NCI-H446 (cell line): ENCODE measurements at places on chromosomes 2 and 18.
A peak's percentile ranks its signal among the peaks of the same experiment; 100 is the strongest.

DNA sequence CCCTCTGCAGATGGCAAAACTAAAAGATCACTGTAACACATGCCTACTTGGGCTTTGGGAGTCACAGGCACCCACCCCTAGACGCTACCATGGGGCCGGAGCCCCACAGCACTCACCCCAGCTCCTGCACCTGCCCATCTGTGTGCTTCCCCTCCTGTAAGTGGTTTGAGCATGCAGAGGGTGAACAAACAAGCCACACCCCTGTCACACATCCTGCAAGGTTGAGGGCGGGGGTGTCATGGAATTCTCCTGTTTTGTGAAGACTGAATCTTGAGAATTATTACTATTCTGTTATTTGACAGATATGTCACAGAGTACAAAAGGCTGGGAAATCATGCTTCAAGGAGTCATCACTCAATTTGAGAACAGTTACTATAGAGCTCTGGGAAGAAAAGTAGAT lies 60.9 kb downstream of the RFTN2 start:
- DNase-seq = no peak

DNA sequence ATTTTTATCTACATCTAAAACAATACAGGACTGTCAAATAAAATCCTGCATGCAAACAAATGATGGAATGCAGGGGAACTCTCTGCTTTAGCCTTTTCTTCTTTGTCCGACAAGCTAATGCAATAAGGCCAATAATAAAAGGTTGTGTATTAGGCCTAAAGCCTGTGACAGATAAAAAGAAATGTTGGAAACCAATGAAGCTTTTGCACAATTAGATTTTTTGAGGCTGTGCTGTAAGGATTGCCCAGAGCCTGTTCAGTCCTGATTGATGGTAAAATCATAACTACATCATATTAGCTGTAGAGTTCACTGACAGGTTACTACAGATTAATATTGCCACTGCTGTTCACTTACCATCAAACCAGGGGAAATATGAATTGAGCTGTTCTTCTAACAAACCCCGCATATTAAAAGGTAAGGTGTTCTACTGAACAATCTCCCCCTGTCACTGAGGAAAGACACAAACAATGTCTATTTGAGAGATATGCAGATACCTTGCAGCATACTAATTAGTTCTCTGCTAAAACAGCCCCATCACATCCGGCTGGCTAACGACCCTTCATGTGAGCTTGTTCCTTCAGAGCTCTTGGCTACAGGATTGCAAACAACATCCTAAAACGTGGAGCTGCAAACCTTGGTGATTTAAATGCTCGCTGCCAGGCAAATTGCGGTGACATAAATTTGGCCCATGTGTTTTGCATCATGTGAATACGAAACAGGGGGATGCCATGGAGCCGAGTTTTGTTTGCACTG lies 305.4 kb downstream of the MTX2 start:
- DNase-seq = no peak

GRCh38 chr2:220835583-220835982 lies 736.5 kb downstream of the EPHA4 start:
- no peak for DNase-seq

- no peak for DNase-seq
These were observed 74.3 kb downstream of the BCL2L11 start for GRCh38 chr2:111194835-111195621.

DNA sequence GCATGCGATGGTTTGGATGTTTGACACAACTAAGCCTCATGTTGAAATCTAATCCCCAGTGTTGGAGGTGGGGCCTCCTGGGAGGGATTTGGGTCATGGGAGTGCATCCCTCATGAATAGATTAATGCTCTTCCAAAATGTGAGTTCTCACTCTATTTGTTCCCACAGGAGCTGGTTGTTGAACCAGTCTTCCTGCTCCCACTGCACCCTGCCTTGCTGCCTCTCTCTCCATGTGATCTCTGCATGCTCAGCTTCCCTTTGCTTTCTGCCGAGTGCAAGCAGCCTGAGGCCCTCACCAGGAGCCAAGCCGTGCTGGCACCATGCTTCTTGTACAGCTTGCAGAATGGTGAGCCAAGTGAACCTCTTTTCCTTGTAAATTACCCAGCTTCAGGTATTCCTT lies 206.8 kb downstream of the VAPA start:
- DNase-seq = no peak

GRCh38 chr2:150487537-150488429 lies at the start of gene RND3:
TSS of gene RND3 (minus strand) at chr2:150487667. CDS start at chr2:150487417, 250 bp downstream.
- peak; percentile 97 for DNase-seq

DNA sequence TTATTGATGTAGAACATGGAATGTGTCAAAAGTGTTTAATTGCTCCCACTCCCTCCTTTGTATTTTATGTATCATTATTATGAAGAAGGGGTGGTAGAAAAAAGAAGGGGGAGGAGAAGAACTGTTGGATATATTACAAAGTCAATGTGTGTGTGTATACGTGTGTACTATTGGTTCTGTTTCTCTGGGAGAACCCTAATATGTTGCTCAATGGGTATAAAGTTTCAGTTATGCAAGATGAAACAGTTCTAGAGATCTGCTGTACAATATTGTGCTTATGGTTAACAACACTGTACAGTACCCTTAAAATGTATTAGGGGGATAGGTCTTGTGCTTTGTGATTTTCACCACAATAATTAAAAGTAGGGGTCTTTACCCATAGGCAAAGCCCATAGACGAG lies 58.1 kb upstream of the ZC3H15 start:
- DNase-seq = no peak

- DNase-seq = peak; percentile 94
These were observed 64.3 kb downstream of the BABAM2 start for GRCh38 chr2:27954771-27955383.

DNA sequence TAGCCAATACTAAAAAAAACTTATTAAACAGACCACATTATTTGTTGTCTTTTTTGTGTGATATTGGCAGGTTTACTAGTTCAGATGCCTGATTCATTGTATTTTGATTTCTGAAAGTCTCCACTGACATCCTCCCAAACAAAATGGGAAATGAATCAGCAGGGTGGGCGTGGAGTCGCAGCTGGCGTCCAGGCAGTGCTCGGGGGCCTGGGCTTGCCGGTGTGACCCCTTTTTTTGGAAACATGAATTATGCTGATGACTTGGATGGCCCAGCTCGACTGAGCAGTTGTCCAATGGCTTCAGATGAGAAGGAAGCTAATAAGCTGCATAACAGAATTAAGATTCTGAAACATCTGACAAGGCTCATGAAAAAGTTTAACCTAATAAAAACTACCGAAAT lies 1.7 kb upstream of the KCNG2 start:
- DNase-seq = no peak

GRCh38 chr2:19894134-19894792 lies 7.5 kb downstream of the TTC32 start:
- DNase-seq = no peak

- DNase-seq = no peak
These were observed 11.8 kb downstream of the NCAPH start for GRCh38 chr2:96347395-96347794.

DNA sequence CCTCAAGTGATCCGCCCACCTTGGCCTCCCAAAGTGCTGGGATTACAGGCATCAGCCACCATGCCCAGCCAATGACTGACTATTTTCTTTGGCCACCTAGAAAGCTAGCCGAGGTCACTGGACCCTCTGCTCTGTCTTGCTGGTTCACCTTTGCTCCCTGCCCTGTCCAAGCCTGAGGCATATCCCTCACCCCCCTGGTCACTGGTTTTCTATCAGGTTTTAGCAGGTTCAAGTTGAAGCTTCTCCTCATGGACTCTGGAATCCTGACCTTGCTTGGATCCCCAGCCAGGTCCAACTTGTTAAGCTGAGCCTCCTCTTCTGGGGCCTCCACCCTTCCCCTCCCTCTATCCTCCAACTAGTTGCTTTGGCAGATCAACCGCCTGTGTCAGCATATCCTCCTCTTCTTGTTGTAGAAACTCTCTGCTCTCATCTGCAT lies 33.4 kb downstream of the PAX8 start:
- no peak for DNase-seq

- no peak for DNase-seq
These were observed 70.4 kb upstream of the HPCAL1 start for GRCh38 chr2:10232096-10232815.

DNA sequence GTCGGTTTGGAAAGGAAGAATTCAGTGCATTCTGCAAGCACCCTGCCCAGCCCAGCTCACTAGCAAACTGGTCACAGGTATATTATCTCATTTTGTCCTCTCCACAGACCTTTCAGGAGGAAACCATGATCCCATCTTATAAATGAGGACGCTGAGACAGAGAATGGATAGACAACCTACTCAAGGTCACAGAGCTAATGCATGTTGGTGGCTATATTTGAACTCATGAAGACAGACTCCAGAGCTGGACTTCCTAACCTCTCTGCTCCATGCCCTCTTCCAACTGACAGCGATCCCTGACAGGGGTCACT lies 29.5 kb downstream of the SERPINB5 start:
- DNase-seq = no peak

- no peak for DNase-seq
These were observed 132.5 kb upstream of the SLC8A1 start for GRCh38 chr2:40584432-40584831.

DNA sequence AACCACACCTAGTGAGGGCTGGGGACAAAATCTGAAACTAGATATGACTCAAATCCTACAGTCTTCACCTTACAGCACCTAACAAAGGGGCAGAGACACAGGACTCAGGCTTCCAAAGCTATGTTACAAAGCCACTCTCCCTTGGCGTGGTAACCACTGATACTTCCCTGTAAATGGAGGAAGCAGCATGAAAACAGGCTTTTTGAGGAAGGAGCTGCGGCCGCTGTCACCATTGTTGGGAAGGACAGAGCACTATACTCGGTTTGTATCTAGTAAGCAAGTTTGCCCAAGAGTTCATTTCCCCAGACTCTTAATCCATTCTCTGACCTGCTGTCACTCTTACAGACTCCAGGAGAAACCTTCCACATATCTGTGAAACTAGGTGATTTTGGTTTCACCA lies 60.3 kb downstream of the LONRF2 start:
- DNase-seq = no peak

GRCh38 chr2:1981850-1982249 lies 237.5 kb upstream of the PXDN start:
- DNase-seq = no peak

GRCh38 chr2:40352041-40352702 lies 99.7 kb downstream of the SLC8A1 start:
- no peak for DNase-seq

- no peak for DNase-seq
These were observed 117.7 kb upstream of the SETBP1 start for GRCh38 chr18:44562986-44563385.

DNA sequence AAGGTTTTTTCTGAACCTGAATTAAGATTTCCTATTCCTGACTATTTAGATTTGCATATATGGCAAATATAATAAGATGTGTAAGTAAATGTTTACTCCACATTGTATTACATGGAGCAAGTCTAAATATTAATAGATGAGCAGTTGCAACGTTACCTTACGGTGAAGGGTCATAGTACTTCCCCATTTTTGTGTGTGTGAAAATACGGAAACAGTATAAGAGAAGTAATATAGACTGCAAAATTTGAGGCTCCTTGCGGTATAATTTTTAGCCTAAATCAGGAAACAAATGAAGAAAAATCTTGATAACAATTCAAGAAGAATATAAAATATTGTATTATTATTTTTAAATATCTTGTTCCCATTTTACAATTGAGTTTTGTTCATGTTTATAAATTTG lies 434.2 kb downstream of the GRB14 start:
- DNase-seq = no peak

DNA sequence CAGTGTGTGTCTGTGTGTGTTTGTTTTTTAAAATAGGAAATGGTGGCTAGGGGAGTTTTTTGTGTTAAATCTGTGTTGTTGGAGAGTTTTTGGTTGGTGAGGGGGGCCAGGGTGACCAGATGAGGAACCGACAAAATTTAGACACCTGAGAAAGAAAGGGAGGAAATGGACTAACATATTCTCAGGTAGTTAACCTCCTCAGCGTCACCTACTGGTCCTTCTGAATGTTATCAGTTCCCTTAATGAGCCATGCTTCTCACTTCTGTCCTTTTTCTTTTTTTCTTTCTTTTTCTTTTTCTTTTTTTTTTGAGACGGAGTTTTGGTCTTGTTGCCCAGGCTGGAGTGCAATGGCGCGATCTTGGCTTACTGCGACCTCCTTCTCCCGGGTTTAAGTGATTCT lies 107.0 kb downstream of the FMNL2 start:
- DNase-seq = no peak

- no peak for DNase-seq
These were observed 63.2 kb downstream of the MBD2 start for GRCh38 chr18:54161267-54161666.

DNA sequence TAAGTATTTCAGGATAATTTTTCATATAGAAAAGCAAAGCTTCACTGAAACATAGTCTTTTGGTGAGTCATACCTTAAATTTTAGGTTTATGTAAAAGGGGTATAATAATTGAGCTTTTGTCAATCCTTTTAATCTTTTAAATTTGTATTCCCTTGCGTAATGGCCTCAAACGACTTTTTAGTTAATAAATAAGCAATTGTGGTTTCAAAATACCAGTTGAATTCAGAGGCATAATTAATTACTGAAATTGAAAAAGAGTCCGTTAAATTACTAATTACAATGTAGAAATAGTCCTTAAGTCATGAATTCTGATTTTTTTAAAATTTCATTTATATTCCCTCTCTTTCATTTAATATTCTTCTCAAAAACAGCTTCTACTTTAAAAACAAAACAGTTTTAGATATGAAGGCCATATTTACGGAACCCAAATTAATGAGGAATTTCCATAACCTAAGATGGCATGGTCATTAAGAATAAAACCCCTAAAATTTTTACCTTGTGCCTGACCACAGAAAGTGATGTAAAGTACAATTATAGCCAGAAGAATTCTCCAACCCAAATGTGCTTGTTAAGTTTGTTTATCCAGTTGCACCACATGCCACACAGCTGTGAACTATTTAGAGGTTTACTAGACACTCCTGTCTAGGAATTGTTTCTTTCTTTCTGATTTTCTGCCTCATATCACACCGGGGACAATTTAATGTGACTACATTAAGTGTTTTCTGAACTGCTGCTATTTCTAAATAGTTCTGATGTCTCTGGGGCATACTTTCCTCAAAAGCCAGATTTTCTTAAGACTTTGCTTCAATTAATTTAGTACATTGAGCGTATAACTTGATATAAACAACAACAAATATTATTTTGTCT lies 60.7 kb upstream of the ITGA4 start:
- DNase-seq = no peak

DNA sequence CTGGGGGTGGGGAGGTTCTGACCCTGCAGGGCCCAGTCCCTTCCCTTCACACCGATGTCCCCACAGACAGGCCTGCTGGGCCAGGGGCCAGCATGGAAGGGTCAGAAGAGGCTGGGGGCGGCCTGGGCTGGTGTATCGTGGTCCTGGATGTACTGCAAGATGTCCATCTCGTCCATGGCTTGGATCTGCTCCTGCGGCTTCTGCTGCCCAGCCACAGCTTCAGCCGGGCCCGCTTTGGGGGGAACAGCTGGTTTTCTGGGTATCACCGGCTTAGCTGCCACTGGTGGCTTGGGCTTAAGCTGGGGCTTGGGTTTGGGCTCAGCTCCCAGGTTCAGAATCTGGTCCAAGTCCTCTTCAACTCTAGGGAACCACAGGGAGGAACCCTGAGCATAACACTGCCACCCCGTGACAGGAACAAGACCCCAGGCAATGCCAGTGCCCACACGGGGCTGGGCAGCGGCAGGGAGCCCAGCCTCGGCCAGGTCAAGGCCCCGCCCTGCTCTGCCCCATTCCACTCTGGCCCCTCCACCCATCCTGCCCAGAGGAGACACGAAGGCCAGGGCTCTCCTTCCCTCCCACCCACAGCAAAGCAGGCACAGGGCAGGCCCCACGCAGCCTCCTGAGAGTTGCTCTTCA lies 31.9 kb downstream of the HS1BP3 start:
- no peak for DNase-seq
